ENCODE measurements at places on chromosomes 7 and 10. TPM values are rescaled to one million over a fixed set of nuclear protein-coding genes. Genes with fewer than 3 reads are reported as not detected.

The CTNNA3 gene
- 0.28 TPM for total RNA-seq

The EPO gene
- 0.09 TPM for total RNA-seq

DNA sequence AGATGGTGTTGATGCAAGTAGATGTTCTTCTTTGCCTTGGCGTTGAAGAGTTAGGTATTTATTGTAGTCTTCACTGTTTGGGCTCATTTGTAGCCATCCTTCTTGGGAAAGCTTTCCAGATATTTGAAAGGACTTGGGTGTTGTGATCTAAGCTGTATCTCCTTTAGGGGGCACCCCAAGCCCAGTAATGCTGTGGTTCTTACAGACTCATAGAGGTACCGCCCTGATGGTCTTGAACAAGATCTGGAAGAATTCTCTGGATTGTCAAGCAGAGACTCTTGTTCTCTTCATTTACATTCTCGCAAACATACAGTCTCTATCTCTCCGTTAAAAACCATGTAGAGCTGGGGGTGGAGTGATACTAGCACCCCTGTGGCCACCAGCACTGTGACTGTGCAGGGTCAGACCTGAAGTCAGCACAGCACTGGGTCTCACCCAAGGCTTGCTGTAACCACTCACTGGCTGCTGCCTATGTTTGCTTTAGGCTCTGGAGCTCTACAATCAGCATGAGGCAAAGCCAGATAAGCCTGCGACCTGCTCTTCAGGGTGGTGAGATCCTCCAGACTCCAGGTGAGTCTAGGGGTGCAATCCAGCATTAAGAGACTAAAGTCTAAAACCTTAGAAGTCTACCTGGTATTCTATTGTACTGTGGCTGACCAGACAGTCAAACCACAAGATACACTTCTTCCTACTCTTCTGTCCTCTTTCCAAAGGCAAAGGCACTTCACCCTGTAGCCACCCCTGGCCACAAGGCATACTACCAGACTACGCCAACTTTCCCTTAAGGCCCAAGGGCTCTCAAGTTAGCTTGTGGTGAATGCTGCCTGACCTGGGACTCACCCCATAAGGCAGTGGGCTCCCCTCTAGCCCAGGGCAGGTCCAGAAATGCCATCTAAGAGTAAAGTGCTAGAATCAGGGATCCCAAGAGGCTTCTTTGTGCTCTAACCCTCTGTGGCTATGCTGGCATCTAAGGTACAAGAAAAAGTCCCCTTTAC lies 209.7 kb upstream of the TMEM196 start:
- DNase-seq: no peak

DNA sequence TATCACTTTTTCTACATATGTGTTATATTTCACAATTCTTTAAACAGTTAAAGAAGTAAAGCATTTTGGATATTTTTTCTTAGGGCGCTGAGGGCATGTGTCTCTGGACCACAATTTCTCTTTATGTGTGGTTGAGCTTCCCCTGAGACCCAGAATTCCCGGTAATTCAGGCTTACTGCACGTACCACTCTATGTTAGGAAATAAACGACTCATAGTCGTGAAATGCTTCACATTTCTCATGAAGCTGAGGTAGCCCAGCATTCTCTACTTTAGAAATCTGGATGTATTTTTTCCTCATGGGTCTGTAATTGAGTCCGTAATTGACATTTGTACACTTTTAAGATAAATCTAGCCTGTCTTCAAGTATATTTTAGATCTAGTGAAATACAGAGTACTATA lies 170.6 kb downstream of the FZD1 start:
- DNase-seq: no peak

- peak; percentile 39 for DNase-seq
Observed at GRCh38 chr10:63273577-63273976, 140.4 kb downstream of the NRBF2 start.

DNA sequence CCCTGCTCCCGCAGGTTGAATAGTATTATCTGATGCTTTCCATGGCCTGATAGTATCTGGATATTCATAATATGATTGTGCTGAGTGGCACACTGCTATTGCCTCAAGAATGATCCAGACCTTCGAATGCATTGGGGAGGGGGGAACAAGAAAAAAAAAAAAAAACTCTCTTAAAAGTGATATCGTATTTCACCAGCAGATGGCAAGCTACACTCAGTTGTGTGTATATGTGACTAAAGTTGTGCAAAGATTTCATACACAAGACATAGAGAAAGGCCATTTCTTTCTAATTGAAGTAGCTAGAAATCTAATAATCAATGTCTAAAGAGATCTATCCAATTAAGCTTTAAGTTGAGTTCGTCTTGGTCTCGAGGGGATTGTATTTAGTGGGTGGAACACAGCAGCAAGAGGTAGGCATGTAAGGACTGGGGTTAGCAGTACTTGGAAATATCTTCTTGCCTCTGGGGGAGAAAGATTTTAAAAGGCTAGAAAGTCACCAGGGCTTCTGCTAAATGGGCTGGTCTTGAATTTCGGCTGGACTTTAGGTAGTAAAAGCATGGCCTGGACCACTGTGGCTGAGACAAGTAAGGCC lies 15.3 kb downstream of the SFRP4 start:
- peak; percentile 28 for DNase-seq

All from thymus (tissue), 14 donors.